ENCODE measurements at places on chromosomes 16 and 17.

DNA sequence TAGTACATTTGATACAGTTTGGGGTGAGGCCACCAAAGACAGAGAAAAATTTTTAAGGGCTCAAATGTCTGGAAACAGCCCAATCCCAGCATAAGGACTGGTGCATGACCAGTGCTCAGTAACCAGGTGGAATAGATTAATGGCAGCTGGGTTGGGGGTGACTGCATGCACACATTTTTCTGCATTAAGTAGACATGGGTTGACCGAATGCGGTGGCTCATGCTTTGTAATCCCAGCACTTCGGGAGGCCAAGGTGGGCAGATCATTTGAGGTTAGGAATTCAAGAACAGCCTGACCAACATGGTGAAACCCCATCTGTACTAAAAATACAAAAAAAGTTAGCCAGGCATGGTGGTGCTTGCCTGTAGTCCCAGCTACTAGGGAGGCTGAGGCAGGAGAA is 121.1 kb upstream of the HSBP1 start:
- no peak for DNase-seq

DNA sequence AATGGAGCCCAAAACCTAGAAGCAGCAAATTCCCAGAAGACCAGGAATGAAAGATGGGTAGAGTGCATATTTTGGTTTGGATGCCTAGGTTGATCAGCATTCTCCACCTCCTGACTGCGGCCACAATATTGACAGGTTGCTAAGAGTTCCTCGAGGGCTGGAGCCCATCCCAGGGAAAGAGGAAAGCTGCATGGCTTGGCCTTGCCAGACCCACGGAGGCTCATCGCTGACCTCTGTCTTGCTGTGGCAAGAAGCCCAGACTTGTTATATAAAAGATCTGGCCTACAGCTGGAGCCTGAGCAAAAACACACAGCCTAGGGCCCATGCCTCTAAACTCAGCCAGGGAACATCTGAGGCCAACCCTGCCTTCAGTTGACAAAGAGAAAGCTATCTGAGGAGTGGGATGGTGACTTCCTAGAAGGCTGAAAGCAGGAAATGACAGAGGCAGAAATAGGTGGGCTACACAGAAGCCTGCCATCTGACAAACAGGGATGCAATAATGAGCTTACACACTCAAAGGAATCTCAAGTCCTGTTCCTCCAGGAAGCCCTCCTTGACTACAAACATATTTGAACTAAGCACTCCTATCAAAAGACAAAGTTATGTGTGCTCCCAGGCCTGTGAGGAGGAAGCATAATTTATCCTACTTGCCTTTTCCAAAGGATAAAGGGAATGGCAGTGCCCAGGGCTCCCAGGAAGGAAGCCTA is 22.5 kb upstream of the SLC35B1 start:
- peak; percentile 90 for DNase-seq

GRCh38 chr16:17269439-17269838 is 201.3 kb downstream of the XYLT1 start:
- DNase-seq = no peak

DNA sequence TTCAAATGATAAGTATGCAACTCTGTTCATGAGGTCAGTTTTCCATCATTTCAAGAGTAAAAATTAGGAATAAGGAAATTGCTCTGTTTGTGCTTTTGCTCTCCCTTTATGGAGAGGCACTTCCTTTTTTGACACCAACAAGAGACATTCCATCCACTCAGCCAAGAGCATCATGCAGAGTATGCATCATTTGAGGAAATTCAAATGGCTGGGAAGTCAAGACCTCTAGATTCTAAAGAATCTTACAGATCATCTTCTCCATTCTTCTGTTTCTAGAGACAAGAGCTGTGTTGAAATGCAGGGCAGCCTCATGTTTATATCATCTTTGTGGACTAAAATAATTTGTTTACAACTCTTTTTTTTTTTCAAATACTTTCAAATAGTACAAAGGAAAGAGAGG is 669.4 kb downstream of the CDH11 start:
- DNase-seq = no peak

- DNase-seq = no peak
Measured at GRCh38 chr16:65113441-65113840, 8.4 kb downstream of the CDH11 start.

Data from fibroblast of the conjunctiva (primary cell).